Effector CD4-positive, alpha-beta T cell (primary cell): ENCODE measurements at places on chromosomes 4 and X.

GRCh38 chrX:2272337-2272736, 228.4 kb downstream of the DHRSX start:
- no peak for DNase-seq

DNA sequence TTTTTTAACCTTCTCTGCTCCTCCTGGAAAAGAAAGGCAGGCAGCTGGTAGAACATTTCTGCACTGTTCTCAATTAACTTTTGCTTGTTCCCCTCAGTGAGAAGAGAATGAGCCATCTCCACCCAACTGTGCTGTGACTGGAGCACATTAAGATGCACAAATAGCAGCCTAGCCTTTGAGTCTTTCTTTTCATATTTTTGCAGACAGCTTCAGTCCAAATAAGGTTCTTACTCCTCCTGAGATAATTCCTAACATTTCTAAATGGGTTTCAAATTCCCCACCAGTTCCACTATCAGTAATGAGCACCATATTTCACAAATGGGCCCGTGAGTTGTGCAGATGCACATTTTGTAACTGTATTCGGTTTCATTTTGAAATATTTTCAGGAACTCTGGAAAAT, 118.6 kb downstream of the SPCS3 start:
- DNase-seq: no peak

GRCh38 chrX:31604629-31605221, 532.9 kb upstream of the FTHL17 start:
- DNase-seq: no peak

- DNase-seq: no peak
Measured at GRCh38 chrX:69543572-69543971, 39.4 kb downstream of the NALF2 start.

DNA sequence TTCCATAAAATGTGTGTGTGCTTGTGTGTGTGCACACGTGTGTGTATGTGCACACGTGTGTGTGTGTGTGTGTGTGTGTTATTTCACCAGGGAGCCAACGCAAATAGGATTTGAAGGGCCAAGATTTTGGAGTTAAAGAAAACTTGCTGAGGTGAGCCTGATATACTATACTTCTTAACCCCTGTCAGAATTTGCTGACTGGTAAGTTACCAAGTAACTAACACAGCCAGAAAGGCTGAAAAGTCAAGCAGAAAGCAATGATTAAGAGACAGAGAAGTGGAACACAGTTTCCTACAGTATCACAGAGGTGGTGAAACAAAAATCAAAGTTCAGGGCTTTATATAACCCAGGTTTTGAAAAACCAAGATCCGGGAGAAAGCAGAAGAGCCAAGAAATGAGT, 47.6 kb downstream of the GABRA3 start:
- no peak for DNase-seq

DNA sequence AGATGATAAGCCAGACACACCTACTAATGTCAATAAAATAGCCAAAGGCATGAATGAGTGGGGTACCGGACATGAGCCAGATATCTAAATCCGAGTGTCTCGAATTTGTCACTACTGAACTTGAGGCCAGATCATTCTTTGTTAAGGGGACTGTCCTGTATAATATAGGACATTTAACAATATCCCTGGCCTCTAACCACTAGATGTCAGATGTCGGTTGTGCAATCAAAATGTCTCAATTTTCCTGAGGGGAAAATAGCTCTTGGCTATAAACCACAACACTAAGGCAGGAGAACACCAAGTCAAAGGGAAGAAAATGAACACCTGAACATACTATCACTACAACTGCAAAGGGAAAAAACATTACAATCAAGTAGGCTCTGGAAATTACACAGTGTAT, 154.5 kb downstream of the GPM6A start:
- no peak for DNase-seq

DNA sequence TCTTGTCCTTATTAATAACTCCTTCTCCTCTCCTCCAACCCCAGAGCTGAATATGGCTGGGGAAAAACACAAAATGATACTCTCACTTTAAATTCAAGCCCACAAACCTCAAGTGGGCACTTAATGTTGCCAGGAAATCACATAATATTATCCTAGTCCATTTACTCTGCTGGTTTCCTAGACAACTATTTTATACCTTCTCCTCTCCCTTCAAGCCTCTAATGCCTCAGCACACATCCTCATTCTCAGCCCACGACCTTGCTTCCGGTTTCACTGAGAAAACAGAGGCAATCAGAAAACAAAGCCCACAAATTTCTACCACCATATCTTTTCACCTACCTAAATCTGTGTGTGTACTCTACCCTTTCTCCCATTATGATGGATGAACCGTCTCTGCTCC, 12.1 kb upstream of the CLCN5 start:
- DNase-seq: no peak

DNA sequence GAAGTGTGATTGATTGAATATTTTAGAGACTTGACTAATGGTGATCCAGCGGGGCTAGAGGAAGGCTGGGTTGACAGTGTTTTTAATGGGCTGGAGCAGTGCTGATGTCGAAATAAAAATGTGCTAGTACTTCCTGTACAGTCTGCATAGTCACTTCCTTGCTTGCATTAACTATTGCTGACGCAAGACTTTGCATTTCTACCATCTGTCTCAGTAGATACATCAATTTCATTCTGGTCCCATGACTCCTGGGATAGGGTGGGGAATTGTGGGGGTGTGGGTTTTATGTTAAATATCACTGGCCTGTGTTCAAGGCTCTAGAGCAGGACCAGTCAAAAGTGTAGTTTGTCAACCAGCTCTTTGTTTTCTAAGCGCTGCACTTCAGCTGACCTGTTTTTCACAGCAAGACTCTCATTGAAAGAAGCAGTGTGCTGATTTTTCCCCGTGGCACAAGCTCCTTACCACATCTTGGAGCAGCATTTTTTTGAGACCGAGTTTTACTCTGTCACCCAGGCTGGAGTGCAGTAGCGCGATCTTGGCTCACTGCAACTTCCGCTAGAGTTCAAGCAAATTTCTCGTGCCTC, 35.2 kb upstream of the PHEX start:
- DNase-seq: no peak

GRCh38 chr4:58807843-58808615, 1697.8 kb upstream of the IGFBP7 start:
- no peak for DNase-seq

DNA sequence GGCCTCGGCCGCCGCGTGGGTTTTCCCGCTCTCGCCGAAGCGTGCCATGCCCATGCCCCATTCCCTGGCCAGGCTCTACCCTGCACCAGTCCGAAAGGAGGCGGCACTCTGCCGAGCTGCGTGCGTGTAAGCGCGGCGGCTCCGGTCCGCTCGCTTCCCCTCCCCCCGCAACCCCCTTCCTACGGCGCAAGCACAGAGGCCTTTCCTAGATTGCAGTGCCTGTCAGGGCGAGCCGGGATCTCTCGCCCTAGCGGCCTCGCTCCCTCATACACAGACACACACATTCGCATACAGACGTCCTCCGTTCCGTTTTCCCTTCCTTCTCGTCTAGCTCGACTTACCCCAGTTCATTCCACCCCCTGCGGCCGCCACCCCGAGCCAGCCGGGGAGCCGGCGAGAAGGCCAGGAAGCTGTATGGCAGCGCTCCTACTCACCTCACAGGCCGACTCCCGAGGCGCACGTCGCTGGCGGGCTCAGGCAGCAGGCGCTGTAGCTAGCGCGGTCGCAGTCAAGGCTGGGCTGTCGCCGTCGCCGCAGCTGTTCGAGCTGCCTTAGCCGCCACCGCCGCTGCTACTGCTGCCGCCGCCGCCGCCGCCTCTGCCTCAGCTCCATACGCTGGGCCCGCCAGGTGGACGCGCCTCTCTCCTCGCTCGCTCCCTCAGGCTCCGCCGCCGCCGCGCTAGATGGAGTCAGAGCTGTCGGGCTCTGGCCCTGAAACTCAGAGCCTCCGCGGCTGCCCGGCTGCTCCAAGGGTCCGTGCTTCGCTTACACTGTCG, 615 bp downstream of the NEXMIF start:
- no peak for DNase-seq

DNA sequence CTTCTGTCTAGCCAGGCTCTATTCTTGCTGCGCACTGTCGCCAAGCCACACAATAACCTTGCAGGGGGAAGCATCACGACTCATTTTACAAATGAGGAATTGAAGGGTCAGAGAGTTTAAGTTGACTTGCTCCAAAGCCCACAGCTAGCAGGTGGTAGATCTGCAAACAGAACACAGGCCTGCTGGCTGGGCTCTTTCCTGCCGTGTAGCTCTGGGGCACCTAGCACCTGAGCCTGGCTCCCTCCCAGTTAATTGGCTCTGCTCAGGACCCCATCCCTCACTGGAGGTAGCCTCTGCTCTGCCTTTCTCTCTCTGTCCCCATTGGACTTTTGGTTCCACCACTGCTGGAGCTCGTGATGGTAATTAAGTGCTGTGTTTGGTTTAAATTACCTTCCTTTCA, 98.5 kb downstream of the NSUN7 start:
- DNase-seq: no peak

GRCh38 chrX:124493984-124494383, 147.6 kb downstream of the SH2D1A start:
- DNase-seq: no peak

DNA sequence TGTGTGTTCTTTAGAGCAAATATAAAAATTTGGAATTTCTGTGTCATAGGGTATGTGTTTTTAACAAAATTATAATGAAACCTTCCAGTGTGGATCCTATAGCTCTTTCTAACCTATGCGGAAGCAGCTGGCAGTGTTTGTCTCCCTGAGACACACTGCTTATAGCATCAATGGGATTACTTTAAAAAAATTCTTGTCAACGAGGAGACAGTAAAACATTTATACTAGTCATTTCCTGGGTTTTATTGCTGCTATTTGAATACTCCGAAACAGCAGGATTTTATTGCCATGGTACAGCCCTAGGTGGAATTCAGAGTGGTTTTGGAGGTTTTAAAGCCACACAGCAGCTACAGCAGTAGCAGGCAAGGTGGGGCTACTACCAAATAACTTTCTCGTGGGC, 145.1 kb upstream of the IL1RAPL2 start:
- DNase-seq: no peak

DNA sequence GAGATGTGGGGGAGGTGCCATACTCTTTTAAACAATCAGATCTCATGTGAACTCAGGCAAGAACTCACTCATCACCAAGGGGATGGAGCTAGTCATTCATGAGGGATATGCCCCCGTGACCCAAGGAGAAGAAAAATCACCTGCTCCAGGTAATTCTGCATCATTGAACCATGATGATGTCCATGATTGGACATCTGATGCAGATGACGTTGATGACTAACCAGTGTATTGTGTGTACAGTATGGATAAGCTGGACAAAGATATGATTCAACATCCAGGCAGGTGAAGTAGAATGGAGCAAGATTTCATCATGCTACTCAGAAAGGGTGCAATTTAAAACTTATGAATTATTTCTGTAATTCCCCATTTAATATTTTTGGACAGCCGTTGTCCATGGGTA, 286.4 kb upstream of the SMIM31 start:
- DNase-seq: no peak

- no peak for DNase-seq
Measured at GRCh38 chrX:47182106-47182700, 11.4 kb upstream of the UBA1 start.

DNA sequence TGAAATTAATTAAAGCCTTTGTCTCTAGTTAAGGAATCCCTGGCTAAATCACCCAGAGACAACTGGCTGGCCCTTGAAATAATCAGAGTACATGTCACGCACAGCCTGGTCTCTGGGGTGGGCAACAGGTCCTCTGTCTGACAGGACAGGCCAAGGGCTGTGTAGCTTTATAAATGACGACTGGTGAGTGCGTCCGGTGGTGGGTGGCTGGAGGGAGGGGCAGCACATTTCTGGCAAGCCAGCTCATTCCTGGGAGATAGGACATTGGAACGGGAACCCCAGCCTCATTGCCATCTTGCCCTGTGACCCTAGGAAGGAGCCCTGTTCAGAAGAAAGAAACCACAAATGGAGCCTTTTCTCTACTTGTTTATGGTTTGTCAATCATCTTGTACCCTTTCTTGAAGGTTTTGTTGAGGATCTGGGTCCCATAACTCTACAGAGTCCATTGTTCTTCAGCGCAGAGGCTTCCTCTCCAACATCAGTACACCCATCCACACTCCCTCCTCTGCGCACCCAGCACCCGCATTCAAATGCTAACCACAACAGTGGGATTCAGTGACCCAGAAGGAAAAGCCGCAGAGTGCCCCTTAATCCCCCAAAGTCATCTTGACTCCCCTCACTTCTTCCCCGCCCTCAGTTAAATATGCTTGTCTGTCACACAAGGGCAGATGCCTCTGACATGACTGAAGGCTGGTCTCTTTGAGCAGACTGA, 368.1 kb downstream of the UNC5C start:
- no peak for DNase-seq
